NCI-H82 (cell line): ENCODE measurements at places on chromosomes 5 and 9.

DNA sequence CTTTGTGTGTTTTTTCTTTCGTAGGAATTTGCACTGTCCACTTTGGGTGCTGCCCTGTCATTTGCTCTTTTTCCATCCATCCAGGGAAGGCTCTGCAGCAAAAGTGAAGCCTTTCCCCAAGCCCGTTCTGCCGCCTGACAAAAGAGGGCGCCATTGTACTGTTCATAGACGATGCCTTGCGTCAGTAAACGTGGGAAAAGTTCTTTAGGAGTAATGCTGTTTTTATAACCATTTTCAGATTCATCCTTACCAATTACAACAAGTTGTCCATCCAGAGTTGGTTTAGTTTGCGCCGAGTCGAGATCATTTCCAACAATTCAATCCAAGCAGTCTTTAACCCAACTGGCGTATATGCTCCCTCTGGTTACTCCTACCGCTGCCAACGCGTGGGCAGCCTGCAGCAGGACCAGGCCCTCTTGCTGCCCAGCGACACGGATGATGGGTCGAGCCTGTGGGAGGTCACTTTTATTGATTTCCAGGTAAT lies 34.3 kb upstream of the RPS23 start:
- peak; percentile 76 for DNase-seq

DNA sequence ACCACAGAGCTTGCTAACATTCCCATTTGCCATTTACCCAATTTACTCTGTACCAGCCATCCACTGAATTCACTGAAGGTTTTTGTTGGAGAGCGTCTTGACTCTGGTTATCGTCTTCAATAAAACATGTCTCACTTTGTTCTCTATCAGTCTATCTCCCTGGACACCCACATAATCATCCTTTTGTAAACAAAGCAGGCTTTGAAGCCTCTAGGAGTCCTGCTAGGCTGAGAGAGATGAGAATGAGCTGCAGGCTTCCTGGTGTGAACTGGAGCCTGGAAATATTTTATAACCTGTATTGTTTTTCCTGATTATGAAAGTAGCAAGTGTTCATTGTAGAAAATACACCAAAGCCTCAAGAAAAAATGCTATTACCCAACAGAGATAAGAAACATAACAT lies 140.6 kb upstream of the ZNF366 start:
- DNase-seq, result no peak

GRCh38 chr5:134555890-134556311 lies 30.4 kb downstream of the JADE2 start:
- DNase-seq, result peak; percentile 56

GRCh38 chr9:35569206-35569605 lies 35.9 kb upstream of the TESK1 start:
- no peak for DNase-seq
